ENCODE measurements at places on chromosomes 12 and 14.
A peak's percentile ranks its signal among the peaks of the same experiment; 100 is the strongest.

DNA sequence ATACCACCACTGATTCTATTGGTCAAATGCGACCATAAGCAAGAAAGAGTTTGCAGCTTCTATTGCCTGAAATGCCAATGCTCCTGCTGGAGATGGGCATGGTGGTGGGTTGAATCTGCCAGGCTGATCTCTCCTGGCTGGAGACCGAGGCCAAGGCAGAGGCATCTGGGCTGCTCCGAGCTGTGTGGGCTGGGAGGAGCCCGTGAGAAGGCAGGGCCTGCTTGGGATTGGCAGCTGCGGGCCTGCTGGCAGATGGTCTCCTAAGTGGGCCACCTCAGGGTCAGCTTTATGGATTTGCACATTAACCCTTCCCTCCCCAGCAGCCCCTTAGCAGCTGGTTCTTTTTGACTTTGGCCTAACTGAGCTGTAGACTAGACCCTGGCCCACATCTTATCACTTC is 25.4 kb downstream of the SRRM4 start:
- no peak for DNase-seq

DNA sequence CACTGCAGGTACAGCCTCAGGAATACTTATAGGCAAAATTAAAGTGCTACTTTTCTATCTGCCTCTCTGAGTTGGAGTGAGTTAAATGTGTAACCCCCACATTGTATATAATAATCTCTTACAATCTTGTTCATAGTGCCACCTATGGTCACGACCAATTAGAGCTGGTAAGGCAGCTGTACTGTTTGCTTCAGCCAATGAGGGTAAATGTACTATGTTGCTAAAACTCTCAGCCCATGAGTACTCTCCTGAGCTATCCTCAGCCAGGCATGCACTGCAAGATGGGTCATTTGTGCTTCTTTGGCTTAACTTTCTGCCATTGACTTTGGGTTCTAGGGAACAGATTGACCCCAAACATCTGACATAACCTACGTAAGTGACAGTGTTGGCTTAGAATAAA is 15.0 kb upstream of the MDM2 start:
- no peak for DNase-seq

- no peak for DNase-seq
These were observed 22.5 kb upstream of the VWF start for GRCh38 chr12:6146951-6147350.

- peak; percentile 79 for DNase-seq
These were observed 1.9 kb downstream of the NT5DC3 start for GRCh38 chr12:103839103-103839502.

GRCh38 chr12:5966486-5967095 is 21.5 kb upstream of the ANO2 start:
- no peak for DNase-seq

DNA sequence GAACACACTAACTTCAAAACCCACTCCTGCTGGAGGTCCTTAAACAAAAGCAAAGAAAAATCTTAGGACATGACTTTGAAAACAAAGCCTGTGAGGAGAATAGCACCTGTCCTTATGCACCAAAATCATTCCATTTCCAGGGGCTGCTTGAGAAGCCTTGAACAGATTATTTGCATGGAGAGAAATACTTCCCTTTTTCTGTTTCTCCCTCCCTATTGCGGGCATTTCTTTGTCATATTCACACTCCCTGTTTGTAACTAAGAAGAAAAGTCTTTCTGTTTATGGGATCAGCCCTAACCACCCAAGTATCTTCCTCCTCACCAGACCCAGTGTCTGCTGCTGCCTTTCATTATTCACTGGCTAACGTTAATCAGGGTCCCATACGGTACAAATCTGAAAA is 218.8 kb downstream of the DPF3 start:
- DNase-seq = no peak

GRCh38 chr12:38639625-38640024 is 265.8 kb downstream of the CPNE8 start:
- no peak for DNase-seq

DNA sequence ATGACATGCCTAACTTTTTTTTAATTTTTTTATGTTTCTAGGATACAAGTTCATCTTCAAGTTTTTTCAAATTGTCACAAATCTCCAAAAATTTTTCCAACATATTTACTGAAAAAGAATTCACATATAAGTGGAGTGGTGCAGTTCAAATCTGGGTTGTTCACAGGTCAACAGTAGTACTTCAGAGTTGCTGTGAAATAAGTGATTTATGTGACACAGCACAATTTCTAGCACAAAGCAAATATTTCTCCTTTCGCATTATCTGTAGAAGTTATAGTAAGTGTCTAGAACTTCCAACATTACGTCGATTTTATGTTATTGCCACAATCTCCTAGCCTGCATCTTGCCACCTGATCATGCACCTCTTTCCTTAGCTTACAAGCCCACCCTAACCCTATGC is 9.7 kb upstream of the KRT2 start:
- no peak for DNase-seq

GRCh38 chr12:130350715-130351114 is 13.0 kb downstream of the PIWIL1 start:
- no peak for DNase-seq

- DNase-seq = no peak
These were observed 147.6 kb downstream of the CHST11 start for GRCh38 chr12:104604070-104604994.

GRCh38 chr12:11777451-11777850 is 128.0 kb downstream of the ETV6 start:
- DNase-seq = no peak
